ENCODE measurements at places on chromosomes 6 and 20. TPM values are rescaled to one million over a fixed set of nuclear protein-coding genes. Genes with fewer than 3 reads are reported as not detected.

The MUCL3 gene
- total RNA-seq = not detected

The PPP1R11 gene
- 44.8 TPM for total RNA-seq

The HLA-DMB gene
- 587 TPM for total RNA-seq

The TFAP2C gene
- total RNA-seq = not detected

The MCHR2 gene
- not detected for total RNA-seq

The CTAGE9 gene
- not detected for total RNA-seq

The RNF39 gene
- total RNA-seq = not detected

The CCN6 gene
- total RNA-seq = not detected

The CD93 gene
- 0.10 TPM for total RNA-seq

The BMP6 gene
- total RNA-seq = 2.9 TPM

The PAK5 gene
- not detected for total RNA-seq
